ENCODE measurements at places on chromosomes 5 and 9.

- no peak for DNase-seq
Measured at GRCh38 chr9:130117816-130118632, 54.2 kb upstream of the NCS1 start.

GRCh38 chr5:96885518-96886338, 9.4 kb downstream of the ERAP2 start:
- DNase-seq = no peak

GRCh38 chr5:58266402-58266801, 193.5 kb downstream of the PLK2 start:
- no peak for DNase-seq

- no peak for DNase-seq
Measured at GRCh38 chr9:114309096-114309495, 13.8 kb upstream of the ORM1 start.

DNA sequence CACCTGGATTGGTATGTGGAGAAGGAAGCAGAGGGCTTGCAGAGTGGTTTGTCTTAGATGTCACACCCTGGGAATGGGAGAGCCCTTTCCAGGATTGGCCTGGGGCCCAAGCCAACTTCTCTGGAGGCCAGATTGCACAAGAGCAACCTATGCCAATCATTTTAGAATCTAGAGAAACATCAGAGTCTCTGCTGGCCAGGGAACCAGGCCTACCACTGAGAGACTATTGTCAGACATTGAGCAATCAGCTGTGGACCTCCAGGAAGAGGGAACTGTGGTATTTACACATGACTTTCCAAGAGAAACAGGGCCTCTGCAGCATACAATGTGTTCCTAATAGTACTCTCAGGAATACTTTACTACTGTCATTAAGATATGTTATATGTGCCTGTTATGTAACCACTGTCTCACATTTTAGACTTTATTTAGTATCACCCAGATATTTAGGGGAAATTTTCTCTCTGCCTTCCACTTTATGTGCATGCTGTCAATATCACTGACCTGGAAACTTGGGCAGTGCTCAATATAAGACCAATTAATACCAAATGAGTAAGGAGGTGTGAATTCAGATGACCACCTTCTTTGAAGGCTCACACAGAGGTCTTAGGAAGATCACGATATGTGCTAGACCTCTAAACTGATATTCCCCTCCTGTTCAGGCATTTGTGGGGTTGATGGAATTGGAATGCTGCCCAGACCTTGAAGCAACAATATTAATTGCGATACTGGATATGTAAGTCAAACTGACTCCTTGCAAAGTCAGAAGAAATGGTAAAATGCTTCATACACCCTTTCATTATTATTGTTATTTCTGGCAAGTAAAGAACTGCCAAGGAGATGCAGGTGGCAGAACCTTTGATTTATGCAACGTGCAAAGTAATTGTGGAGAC, 20.5 kb upstream of the CCL28 start:
- DNase-seq = no peak

GRCh38 chr9:120951960-120952618, 25.5 kb upstream of the TRAF1 start:
- DNase-seq = no peak

- no peak for DNase-seq
Measured at GRCh38 chr5:59037453-59037852, 454.6 kb downstream of the RAB3C start.

DNA sequence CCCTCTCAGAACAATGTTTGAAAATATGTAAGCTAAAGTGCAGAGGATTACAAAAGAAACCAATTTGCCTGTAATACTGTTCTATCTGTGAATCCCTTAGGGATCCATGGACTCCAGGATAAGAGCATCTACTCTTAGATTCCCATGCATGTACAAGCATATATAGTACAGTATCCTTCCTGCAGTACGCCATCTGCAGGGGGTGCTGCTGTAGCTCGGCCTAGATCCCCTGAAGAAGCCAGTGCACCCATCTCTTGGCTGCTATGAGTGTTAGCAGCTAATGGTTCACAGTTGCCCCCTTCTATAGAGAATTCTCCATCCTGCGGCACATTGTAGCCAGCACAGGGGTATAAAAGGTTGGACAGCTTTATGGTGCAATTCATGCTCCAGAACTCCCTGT, 61.8 kb upstream of the SLC30A5 start:
- no peak for DNase-seq

DNA sequence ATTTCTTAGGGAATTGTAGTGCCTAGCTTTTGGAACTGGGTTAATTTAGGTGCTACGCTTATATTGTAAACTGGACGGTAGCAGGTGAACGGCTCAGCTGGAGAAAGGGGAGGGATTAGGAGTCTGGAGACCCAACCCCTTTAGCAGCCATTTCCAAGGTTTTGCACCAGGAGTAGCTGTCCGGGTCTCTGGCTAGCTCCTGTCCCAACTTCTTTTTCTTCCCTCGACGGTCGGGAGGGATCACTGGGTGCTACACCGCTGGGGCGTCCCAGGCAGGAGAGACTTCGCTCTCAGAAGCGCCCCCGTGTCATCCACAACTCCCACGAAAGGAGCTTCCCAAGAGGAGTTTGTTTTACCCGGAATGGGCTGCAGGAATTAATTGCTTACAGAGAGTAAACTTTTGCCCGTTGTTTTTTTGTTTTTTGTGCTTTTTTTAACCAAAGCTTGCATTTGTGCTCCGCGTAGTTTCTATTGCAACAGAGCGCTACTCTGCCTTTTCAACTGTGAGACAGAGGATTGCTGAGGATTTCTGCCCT, 1640.9 kb upstream of the C9orf72 start:
- DNase-seq = peak; percentile 90

DNA sequence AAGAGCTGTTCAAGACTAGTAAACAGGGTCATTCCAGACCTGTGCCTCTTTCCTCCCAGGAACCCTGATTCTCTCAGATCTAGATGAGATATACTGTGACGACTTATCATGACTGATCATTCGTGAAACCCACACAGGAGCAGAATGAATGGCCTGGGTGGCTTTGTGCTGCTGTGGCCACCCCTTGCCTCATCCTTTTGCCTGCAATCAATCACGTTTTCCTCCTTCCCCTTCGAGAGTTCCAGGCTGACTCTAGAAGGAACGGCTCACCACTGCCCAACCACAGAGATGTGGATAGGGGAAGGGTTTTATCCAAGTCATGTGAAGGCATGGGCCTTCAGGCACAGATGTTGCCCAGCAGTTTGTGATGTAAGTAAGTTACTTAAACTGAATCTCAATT, 5.8 kb downstream of the ANXA6 start:
- DNase-seq = no peak

- no peak for DNase-seq
Measured at GRCh38 chr5:68999181-68999580, 94.6 kb upstream of the SLC30A5 start.

DNA sequence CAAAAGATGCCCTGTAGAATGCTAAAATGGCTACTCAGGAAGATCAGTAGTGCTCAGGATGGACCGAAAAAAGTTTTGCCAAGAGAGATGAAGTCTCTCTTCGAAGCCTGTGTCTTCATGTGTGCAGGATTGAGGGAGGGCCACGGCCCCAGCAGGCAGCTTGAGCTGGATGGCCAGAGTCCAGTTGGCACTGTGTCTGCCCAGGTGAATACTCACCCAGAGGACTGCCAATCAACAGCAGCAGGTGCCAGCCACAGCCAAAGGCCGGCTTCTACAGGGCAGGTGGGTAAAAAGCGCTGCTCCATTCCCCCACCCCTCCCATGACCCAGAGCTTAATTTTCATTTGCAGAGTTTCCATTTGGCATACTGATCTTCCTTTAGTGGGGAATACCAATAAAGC, 287.9 kb upstream of the ZNF608 start:
- peak; percentile 23 for DNase-seq

DNA sequence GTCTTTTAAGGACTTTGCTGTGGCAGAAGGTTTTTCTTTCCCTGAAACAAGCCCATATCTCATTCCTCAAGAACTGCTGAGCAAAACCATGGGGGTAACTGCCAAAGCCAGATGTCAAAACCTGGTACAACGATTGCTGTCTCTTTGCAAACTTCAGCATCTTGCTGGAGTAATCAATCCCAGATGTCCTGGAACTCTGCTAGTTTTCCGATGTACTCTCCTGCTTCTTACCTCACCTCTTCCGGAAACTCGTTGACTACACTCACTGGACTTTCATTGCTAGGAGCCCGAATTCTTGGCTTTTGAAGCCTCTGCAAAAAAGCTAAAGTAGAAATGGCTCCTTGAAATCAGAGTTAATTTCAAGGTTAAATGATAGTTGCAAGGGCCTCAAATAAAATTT, 23.3 kb downstream of the RAD1 start:
- no peak for DNase-seq
